NCI-H187 treated with DMSO at 0.1 percent for 48 hours (cell line): ENCODE measurements at places on chromosomes 3 and 15.

DNA sequence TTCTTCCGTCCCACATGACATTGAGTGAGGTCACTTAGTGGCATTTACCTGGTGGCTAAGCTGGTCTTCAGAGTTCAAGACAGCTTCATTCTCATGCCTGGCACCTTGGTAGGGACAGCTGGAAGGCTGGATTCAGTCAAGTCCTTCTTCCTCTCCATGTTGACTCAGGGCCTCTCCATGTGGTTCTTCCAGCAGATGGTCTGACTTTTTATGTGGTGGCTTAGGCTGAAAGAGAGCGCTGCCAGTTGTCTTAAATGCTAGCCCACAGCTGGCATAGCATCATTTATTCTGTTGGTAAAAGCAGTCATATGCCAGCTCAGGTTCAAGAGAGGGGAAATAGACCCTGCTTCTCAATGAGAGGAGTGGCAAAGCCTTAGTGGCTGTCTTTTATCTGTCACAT, 53.0 kb upstream of the CTDSPL start:
- DNase-seq = no peak

DNA sequence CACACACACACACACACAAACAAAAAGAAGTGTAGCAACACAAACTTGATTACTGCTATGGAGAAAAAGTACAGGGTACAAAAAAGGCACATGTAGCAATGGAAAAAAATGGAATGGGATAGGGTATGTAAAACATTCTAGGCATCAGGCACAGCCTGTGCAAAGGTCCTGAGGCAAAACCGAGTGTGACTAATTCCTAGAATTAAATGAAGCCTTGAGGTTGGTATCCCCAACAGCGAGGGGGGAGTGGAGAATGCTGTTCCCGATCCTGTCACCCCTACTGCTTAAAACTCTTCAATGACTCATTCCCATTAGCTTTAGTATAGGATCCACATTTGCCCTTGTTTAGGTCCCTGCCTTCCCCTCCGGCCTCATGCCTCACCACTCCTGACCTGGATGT, 37.9 kb downstream of the RHCG start:
- DNase-seq = no peak

- no peak for DNase-seq
Measured at GRCh38 chr3:74880237-74880636, 265.8 kb upstream of the CNTN3 start.

DNA sequence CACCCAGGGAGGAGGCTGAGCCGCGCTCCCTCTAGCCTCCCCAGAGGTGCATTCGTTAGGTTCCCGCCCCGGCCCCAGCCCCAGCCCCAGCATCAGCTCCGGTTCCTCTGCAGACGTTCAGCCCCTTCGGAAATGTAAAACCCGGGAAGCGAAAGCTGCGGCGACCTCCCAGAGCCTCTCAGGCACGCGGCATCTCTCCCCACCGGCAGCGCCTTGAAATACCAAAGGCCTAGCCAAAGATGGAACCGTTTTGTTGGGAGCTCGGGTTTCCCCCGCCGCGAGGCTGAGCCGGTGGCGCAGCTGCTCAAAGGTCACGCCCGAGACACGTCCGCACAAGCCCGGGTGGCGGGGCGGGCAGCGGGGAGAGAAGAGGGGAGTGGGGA, 77.8 kb upstream of the HES1 start:
- no peak for DNase-seq

DNA sequence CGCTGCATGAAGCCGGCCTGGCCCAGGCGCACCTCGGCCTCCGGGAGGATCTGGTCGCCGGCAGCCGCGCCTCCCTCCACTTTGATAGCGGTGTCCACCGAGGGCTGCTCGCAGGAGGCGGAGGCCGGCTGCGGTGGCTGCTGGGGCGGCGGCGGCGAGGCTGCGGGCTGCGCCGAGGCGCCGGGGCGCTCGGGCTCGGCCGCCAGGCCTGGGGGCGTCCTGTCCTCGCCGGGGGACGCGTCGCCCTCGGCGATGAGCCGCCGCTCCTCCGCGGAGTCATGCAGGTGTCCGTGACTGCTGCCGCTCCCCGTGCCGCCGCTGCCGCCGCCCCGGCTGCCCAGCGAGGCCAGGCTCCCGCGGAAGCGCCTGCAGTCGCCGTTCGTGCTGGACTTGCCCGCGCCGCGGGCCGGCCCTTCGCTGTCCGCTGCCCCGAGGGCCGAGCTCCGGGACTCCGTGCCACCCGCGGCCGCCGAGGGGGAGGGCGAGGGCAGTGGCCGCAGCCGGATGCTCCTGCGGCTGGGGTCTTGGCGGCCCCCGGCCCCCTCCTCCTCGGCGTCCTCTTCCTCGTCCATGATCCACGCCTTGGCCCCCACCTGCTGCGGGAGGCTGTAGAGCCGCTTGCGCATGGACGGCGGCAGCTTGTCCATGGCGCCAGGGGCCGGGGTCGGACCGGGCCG, 996 bp downstream of the HCN4 start:
- no peak for DNase-seq

- DNase-seq = no peak
Measured at GRCh38 chr3:46575577-46576222, 9.6 kb upstream of the LRRC2 start.

- no peak for DNase-seq
Measured at GRCh38 chr3:76972624-76973296, 67.1 kb upstream of the ROBO2 start.
